ENCODE measurements at places on chromosomes 7 and 10. TPM values are rescaled to one million over a fixed set of nuclear protein-coding genes. Genes with fewer than 3 reads are reported as not detected.

GRCh38 chr7:1663223-1663622 lies 6.9 kb upstream of the ELFN1 start:
- no peak for DNase-seq
- no peak overlapping the region for H3K27ac ChIP-seq
- peaks cover 53% of the 10 kb centered on the region for H3K27me3 ChIP-seq
- no peaks in the 10 kb centered on the region for H3K4me1 ChIP-seq

DNA sequence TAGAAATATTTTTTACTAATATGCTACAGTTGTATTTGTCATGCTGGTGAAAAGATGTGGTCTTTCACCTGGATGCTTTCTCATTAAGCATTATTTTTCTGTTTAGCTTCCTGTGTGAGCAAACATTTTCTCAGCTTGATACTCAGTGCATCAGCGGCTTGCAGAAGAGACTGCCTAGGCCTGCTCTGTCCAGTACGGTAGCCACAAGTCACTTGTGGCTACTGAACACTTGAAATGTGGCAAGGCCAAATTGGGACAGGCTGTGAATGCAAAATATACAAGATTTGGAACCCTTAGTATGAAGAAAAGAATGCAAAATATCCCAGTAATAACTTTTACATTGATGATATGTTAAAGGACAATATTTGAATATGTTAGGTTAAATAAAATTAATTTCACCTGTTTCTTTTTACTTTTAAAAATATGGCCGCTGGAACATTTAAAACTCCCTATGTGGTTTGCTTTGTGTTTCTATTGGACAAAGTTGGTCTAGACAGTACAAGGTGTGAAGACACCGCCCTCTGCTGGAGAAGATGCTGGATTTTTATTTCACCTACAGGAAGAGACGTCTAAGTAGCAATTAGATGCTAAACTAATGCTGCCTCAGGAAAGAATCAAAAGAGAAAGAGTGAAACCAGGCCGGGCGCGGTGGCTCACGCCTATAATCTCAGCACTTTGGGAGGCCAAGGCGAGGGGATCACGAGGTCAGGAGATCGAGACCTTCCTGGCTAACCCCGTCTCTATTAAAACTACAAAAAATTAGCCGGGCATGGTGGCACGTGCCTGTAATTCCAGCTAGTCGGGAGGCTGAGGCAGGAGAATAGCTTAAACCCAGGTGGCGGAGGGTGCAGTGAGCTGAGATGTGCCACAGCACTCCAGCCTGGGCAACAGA lies 5.3 kb downstream of the SRGN start:
- peak overlapping the region; percentile 56 for H3K27ac ChIP-seq
- no peaks in the 10 kb centered on the region for H3K36me3 ChIP-seq
- peak; percentile 87 for DNase-seq
- no peaks in the 10 kb centered on the region for H3K27me3 ChIP-seq
- peaks cover 20% of the 10 kb centered on the region for H3K4me1 ChIP-seq

DNA sequence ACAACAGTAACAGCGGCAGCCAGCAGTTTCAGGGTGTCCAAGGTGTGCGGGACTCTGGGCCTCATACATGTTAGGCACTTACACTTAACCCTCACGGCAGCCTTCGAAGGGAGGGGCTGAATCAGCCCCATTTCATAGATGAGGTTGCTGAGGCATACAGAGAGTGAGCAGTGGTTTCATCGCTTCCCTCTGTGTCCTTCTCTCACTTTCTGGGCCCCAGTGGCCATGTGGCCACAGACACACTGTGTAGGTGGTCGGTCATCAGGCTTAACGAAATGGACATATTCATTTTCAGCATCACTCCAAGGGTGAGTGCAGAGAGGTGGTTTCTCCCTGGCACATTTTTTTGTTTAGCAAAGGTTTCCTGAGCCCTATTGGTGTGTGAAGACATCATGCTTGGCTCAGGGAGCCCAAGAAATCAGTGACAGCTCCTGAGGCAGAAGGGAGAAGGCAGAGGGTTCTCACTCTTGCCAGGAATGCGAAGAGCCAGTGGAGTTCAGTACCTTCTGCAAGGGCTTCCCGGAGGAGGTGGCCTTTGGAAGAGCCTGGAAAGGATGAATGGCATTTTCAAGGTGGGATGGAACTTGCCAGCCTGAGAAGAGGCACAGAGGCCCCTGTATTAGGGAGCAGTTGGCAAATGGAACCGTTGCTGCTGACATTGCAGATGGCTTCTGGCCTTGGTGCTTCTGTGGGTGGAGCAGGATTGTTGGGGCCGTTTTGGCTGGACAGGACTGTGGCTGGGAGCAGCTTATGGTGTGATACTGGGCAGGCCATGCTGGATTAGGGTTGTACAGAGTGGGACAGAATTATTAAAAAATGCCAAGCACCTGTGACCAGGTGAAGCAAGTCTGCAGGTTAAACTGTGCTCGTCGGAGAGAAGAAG lies 61.7 kb upstream of the PPIF start:
- DNase-seq, result no peak
- peaks cover 15% of the 10 kb centered on the region for H3K4me1 ChIP-seq
- H3K36me3 ChIP-seq, result peaks cover 54% of the 10 kb centered on the region
- no peaks in the 10 kb centered on the region for H3K27me3 ChIP-seq
- peak overlapping the region; percentile 79 for H3K27ac ChIP-seq

- no peaks in the 10 kb centered on the region for H3K27me3 ChIP-seq
- DNase-seq, result no peak
- H3K27ac ChIP-seq, result no peak overlapping the region
- H3K4me1 ChIP-seq, result peaks cover 5% of the 10 kb centered on the region
Observed at GRCh38 chr10:99977916-99978315, 31.8 kb downstream of the DNMBP start.

The MRLN gene
- 0.47 TPM for total RNA-seq

DNA sequence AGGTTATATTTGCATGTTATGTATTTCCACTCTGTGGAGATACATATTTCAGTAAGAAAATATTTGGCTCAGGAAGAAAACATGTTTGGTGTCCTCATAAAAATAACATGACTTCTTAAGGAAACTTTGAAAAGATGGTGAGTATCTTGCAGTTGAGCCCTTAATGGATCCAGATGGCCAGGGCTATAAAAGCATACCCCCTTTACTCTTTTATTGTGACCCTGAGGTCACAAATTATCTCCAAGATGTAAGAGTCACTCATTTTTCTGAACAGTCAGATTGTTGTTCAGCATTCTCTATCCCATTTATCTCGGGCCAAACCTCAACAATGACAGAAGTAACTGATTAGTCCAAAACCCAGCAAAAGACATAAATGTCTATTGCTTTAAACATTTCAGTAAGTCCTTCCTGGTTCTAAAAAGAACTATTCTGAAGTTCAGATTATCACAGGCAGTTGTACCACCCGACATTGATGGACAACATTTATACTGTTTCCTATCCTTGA lies 539.4 kb downstream of the PARD3 start:
- H3K27me3 ChIP-seq, result no peaks in the 10 kb centered on the region
- DNase-seq, result no peak
- H3K4me3 ChIP-seq, result no peak overlapping the region
- H3K4me1 ChIP-seq, result no peaks in the 10 kb centered on the region

The ATAD1 gene
- total RNA-seq, result 33.5 TPM

The PAOX gene
- 2.9 TPM for total RNA-seq

DNA sequence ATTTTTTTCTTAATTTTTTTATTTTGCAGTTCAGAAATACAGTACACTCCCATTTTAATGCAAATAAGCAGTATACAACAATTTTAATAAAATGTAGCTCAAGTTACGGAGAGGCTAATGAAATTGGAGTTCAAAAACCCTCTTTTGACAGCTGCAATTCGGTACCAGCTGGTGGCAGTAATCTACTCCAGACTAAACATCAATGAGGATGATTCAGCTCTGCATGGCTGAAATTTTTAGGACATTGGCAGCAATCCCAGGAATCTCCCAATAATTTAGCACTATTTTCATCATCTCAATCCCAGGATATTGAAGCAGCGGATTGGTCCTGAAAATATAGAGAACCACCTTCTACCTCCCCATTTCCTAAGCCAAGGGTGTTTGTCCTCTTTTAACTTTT lies 278.8 kb downstream of the CACNA2D1 start:
- no peak overlapping the region for H3K27ac ChIP-seq
- H3K4me3 ChIP-seq, result no peak overlapping the region
- H3K4me1 ChIP-seq, result no peaks in the 10 kb centered on the region
- no peaks in the 10 kb centered on the region for H3K27me3 ChIP-seq
- no peak for DNase-seq

Data from thymus (tissue), 14 donors.